Left colon (tissue), 2 donors: ENCODE measurements at places on chromosomes 13 and 19.

GRCh38 chr19:40601134-40601974 lies at the start of gene LTBP4:
Gene LTBP4, plus strand, starts transcription at chr19:40601369. Its CDS starts 19 bp downstream, at chr19:40601388.
- DNase-seq: no peak

DNA sequence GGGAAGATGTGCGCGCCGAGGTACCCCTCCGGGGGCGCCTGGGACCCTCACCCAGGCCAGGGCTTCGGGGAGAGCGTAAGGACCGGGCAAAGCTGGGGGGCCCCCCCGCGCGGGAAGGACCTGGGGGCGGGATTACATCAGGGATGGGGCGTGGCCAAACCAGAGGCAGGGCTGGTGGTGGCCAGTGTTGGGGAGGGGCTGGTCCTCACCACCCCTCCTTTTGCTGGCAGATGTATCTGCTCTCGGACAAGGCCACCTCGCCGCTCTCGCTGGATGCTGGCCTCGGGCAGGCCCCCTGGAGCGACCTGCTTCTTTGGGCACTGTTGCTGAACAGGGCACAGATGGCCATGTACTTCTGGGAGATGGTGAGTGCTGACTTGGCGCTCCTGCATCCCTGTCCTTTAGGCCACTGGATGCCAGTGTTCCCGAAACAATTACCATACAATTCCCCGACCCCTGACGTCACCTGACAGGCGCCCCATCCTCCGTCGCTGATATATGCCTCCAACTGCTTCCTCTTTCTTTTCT lies 25.3 kb downstream of the TRPM4 start:
- no peak for DNase-seq

GRCh38 chr13:41613984-41614661 lies 156.8 kb downstream of the RGCC start:
- DNase-seq: no peak

- peak; percentile 71 for DNase-seq
Observed at GRCh38 chr19:32404933-32405430, 588 bp upstream of the DPY19L3 start.

DNA sequence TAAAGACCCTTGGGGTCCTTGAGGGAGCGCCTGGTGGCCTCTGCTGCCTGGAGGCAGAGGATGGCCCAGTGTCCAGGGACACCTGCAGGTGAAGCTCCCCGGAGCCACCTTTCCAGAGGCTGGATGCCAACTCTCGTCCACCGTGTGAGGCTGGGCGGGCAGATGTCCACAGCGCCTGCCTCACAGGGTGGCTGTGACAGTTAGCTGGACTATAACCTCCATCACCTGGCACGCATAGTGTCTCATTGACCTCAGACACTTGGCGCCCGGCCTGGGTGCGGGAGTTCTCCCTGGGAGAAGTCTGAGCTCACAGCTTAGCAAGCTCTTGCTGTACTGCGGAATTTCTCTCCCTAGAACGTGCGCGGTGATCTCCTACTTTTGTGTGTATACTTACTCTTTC lies 9.8 kb downstream of the BICRA start:
- DNase-seq: peak; percentile 32

DNA sequence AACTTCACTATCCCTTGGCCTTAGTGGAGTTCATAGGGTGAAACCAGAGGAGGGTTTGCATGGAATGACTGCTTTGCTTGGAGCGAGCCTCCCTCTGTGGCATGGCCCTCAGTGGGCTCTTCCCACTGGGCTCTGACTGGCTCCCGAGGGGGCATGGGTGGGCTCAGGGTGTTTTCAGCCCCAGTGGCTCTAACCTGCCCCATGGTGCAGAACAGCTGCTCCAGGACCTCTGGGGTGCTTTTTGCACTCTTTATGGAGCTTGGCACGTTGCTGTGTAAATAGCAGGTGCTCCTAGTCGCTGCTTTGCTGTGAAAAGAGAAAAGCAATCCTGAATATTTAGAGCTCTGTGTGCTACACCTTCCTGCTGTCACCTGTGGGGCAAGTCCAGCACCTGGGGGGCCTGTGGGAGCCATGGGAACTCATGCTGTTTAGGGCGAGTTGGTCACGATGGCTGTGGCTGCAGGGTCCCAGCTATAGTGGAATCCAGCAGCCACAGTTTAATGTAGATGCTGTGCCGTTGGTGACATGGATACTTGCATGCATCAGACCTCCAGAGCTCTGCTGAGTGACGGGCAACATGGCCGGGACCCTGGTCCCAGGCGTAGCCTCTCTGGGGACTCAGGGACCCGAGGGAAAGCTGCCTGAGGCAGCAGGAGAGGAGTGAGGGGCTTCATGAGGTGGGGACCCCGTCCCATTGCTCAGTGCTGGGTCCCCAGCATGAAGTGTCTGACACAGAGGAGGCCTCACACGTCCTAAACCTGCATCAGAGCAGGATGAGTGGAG lies 14.3 kb upstream of the MCF2L start:
- peak; percentile 21 for DNase-seq

GRCh38 chr13:107968470-107968869 lies 246.9 kb downstream of the LIG4 start:
- DNase-seq: no peak
